ENCODE measurements at places on chromosomes 3 and 15. TPM values are rescaled to one million over a fixed set of nuclear protein-coding genes. Genes with fewer than 3 reads are reported as not detected.

The CHST13 gene
- 0.42 TPM for total RNA-seq

The SIDT1 gene
- 1.2 TPM for total RNA-seq

The CHRM5 gene
- not detected for total RNA-seq

The HHATL gene
- total RNA-seq, result 1.5 TPM

The CAPN7 gene
- 52.0 TPM for total RNA-seq

The B3GNT5 gene
- 2.1 TPM for total RNA-seq

The CFAP100 gene
- not detected for total RNA-seq

The SLITRK3 gene
- 29.3 TPM for total RNA-seq

The ZNF774 gene
- total RNA-seq, result 1.7 TPM

The LRTM1 gene
- total RNA-seq, result not detected

The INO80 gene
- total RNA-seq, result 22.4 TPM

The MELTF gene
- 4.2 TPM for total RNA-seq

The SLC28A1 gene
- 0.23 TPM for total RNA-seq

The LPP gene
- 2,216 TPM for total RNA-seq

The MAGI1 gene
- total RNA-seq, result 17.1 TPM
